ENCODE measurements at places on chromosomes 3 and 15. TPM values are rescaled to one million over a fixed set of nuclear protein-coding genes. Genes with fewer than 3 reads are reported as not detected.

DNA sequence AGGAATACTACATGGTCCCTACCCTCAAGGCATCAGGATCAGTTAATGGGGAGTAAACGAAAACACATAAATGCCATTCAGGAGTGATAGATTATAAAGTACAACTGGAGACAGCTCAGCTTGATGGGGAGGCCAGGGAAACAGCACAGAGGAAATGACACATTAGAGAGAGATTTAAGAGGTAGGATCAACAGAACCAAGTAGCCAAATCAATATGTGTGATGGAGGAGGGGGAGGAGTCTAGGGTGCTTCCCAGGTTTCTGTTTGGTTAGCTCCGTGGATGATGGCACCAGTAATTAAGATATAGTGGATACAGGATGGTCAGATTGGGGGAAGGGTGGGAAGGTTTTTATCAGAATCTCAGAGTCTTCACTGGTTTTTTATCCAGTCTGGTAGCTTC, 229.5 kb upstream of the ROPN1 start:
- no peaks in the 10 kb centered on the region for H3K27me3 ChIP-seq
- no peak overlapping the region for H3K27ac ChIP-seq
- no peaks in the 10 kb centered on the region for H3K36me3 ChIP-seq
- DNase-seq: no peak
- H3K4me1 ChIP-seq: no peaks in the 10 kb centered on the region
- no peak overlapping the region for H3K4me3 ChIP-seq

GRCh38 chr15:45603881-45604280, 16.7 kb downstream of the BLOC1S6 start:
- H3K4me1 ChIP-seq: no peaks in the 10 kb centered on the region
- H3K4me3 ChIP-seq: no peak overlapping the region
- no peak for DNase-seq
- peaks cover 14% of the 10 kb centered on the region for H3K36me3 ChIP-seq
- no peak overlapping the region for H3K27ac ChIP-seq
- no peaks in the 10 kb centered on the region for H3K27me3 ChIP-seq

DNA sequence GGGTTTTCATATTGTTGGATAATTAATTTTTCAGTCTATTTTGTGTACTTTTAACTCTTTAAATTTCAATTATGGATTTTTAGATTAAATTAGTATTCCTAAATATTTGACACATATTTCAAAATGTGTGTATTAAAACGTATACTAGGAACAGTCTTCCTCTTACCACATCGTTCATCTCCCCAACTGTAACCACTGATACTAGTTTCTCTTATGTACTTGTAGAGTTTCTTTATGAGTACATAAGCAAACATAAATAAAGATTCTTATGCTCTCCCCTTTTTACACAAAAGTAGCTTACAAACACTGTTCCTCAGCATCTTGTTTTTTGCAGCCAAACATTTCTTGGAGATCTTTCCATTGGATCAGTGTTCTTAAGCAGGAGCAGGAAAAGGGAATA, 45.9 kb downstream of the CMSS1 start:
- H3K36me3 ChIP-seq: peaks cover 5% of the 10 kb centered on the region
- H3K4me3 ChIP-seq: no peak overlapping the region
- no peaks in the 10 kb centered on the region for H3K27me3 ChIP-seq
- H3K4me1 ChIP-seq: peaks cover 5% of the 10 kb centered on the region
- no peak overlapping the region for H3K27ac ChIP-seq
- no peak for DNase-seq

GRCh38 chr3:126394179-126394976, at the start of gene CFAP100:
CFAP100 (plus strand) TSS chr3:126394909; CDS start chr3:126396001, 1,092 bp downstream.
- H3K27ac ChIP-seq: peak within 1 kb of the TSS; percentile 11
- H3K4me1 ChIP-seq: no peaks in the 10 kb centered on the region
- DNase-seq: peak; percentile 85
- no peaks in the 10 kb centered on the region for H3K36me3 ChIP-seq
- H3K27me3 ChIP-seq: peaks cover 2% of the 10 kb centered on the region

DNA sequence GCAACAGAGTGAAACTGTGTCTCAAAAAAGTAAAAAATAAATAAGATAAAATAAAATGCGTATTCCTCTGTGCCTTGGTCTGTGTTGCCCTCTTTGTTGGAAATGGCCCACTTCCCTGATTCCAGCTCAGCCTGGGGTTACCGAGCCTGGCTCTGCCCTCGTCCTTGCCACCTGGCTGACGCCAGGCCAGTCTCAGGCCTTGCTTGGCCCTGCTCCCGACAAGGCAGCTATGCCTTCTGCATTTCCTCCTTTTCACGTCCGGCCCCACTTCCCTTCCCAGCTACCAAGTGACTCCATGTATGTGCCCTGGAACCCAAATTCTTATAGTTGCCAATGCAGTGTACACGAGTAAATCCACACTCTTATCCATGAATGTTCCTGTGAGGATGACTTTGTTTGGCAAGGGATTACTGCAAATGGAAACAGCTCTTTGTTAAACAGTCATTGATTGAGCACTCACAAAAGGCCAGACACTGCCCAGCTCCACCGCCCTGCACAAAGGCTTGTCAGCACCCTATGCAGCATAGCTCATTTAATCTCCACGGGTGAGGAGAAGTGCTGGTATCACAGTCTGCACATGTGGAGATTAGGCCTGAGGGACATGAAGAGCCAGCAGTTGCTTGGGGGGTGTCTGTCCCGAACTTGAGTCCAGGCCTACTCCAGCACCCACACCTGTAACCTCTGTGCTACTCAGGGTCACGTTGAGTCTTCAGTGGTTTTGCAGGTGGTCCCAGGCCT, 25.1 kb downstream of the SPSB4 start:
- H3K4me3 ChIP-seq: no peak overlapping the region
- no peaks in the 10 kb centered on the region for H3K27me3 ChIP-seq
- H3K27ac ChIP-seq: peak overlapping the region; percentile 26
- H3K4me1 ChIP-seq: peaks cover 7% of the 10 kb centered on the region
- H3K36me3 ChIP-seq: no peaks in the 10 kb centered on the region

- peaks cover 3% of the 10 kb centered on the region for H3K27me3 ChIP-seq
- no peak for DNase-seq
- H3K4me3 ChIP-seq: no peak overlapping the region
These were observed 205.0 kb downstream of the ZIC1 start for GRCh38 chr3:147614210-147614609.

The POLQ gene
- 2.1 TPM for total RNA-seq

The MINAR1 gene
- total RNA-seq: 0.37 TPM

The NR2E3 gene
- 0.26 TPM for total RNA-seq
